Muscle of leg (tissue), 16 donors: ENCODE measurements at places on chromosomes 6 and 20. TPM values are rescaled to one million over a fixed set of nuclear protein-coding genes. Genes with fewer than 3 reads are reported as not detected.

GRCh38 chr6:158633127-158633526 lies 11.4 kb downstream of the DYNLT1 start:
- DNase-seq, result no peak
- no peaks in the 10 kb centered on the region for H3K27me3 ChIP-seq
- peaks cover 49% of the 10 kb centered on the region for H3K36me3 ChIP-seq

- no peaks in the 10 kb centered on the region for H3K36me3 ChIP-seq
- H3K27me3 ChIP-seq, result peaks cover 28% of the 10 kb centered on the region
- peaks cover 10% of the 10 kb centered on the region for H3K4me1 ChIP-seq
- DNase-seq, result no peak
These were observed 184.5 kb upstream of the PDE10A start for GRCh38 chr6:165847407-165848085.

DNA sequence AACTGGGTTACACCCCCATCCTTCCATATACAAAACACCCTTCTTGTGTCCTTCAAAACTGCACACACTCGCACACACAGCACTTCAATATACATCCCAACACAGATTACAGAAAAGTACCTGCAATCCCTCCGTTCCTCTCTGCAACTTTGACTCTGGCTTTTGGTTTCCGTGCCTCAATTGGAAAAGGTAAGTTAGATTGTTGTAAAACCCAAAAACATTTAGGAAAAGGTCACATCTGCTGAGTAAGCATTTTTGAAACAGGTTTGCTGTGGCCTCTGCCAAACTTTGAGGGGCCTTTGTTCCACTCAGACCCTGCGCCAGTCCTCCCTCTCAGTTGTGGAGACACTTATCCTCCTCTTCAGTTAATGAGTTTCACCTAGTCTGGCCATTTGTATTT lies 4.2 kb downstream of the NKX2-4 start:
- H3K36me3 ChIP-seq, result no peaks in the 10 kb centered on the region
- no peak overlapping the region for H3K27ac ChIP-seq
- no peak overlapping the region for H3K4me3 ChIP-seq
- peaks cover 43% of the 10 kb centered on the region for H3K27me3 ChIP-seq
- DNase-seq, result no peak
- H3K4me1 ChIP-seq, result peaks cover 5% of the 10 kb centered on the region

DNA sequence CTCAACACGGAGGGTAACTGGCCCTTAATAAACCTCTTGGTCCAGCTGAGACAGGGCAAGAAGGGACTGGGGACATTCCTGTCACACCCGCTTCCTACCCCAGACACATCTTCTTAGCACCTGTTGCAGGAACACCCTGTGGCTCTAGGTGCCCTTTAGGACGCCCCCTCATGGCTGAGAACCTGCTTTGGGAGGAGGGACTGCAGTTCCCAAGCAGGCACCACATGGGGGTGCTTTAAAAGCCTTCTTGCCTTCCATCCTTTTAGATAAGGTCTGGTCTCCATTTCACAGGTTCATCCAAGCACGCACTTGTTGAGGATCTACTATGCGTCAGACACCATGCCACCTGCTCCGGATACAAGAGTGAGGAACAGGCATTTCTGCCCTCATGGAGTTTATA lies 26.6 kb downstream of the NSFL1C start:
- H3K27ac ChIP-seq, result no peak overlapping the region
- no peak for DNase-seq
- H3K36me3 ChIP-seq, result peaks cover 46% of the 10 kb centered on the region
- no peak overlapping the region for H3K4me3 ChIP-seq

DNA sequence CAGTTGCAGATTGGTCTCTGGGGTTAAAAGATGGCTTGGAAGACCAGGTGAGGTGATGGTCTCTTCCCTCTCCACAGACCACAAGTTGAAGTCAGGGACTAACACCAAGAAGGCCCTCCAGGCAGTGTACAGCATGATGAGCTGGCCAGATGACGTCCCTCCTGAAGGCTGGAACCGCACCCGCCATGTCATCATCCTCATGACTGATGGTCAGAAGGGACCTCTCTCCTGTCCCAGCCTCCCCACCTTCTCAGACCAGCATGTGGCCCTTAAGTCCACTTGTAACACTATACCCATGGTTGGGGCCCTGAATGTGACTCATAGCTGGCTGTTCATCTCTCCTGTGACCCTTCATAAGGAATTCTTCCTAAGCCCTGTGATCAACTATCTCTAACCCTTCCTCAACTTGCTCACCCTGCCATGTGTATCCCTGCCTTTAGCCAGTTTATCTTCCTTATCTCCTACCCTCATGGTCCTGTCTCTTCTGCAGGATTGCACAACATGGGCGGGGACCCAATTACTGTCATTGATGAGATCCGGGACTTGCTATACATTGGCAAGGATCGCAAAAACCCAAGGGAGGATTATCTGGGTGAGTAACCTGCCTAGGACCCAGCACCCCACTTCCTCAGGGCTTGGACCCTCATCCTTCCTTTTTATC lies 3.0 kb downstream of the CFB start:
- H3K4me3 ChIP-seq, result no peak overlapping the region
- H3K4me1 ChIP-seq, result peaks cover 12% of the 10 kb centered on the region
- peaks cover 8% of the 10 kb centered on the region for H3K27me3 ChIP-seq
- no peak overlapping the region for H3K27ac ChIP-seq
- H3K36me3 ChIP-seq, result peaks cover 31% of the 10 kb centered on the region
- no peak for DNase-seq

Gene ADTRP
- 0.22 TPM for total RNA-seq

Gene SPAG4
- 1.2 TPM for total RNA-seq

Gene GRM4
- total RNA-seq, result 1.1 TPM

Gene THBD
- 5.1 TPM for total RNA-seq

Gene MCCD1
- not detected for total RNA-seq

Gene DDX43
- 0.35 TPM for total RNA-seq

Gene GMPR
- total RNA-seq, result 27.0 TPM

Gene CCDC170
- total RNA-seq, result 1.2 TPM
